ENCODE measurements at places on chromosomes 2 and 18.

- no peak for DNase-seq
These were observed 10.9 kb downstream of the PGAP1 start for GRCh38 chr2:196915507-196916189.

GRCh38 chr2:40606862-40607261, 155.0 kb upstream of the SLC8A1 start:
- DNase-seq: no peak

DNA sequence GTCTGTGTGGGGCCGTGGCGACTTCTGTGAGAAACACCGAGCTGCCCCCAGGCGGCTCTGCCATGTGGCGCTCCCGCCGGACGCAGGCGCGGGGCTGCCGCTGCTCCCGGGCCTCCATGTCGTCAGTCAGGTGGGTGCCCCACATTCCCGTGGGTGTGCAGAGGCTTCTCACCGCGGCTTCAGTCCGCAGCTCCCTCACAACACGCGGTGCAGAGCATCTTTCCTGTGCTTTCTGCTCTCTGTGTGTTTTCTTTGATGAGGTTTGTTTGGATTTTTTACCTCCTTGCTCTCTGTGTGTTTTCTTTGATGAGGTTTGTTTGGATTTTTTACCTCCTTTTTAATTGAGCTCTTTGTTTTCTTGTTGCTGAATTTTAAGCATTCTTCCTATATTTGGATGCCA, 13.0 kb downstream of the AQP12A start:
- DNase-seq: no peak

DNA sequence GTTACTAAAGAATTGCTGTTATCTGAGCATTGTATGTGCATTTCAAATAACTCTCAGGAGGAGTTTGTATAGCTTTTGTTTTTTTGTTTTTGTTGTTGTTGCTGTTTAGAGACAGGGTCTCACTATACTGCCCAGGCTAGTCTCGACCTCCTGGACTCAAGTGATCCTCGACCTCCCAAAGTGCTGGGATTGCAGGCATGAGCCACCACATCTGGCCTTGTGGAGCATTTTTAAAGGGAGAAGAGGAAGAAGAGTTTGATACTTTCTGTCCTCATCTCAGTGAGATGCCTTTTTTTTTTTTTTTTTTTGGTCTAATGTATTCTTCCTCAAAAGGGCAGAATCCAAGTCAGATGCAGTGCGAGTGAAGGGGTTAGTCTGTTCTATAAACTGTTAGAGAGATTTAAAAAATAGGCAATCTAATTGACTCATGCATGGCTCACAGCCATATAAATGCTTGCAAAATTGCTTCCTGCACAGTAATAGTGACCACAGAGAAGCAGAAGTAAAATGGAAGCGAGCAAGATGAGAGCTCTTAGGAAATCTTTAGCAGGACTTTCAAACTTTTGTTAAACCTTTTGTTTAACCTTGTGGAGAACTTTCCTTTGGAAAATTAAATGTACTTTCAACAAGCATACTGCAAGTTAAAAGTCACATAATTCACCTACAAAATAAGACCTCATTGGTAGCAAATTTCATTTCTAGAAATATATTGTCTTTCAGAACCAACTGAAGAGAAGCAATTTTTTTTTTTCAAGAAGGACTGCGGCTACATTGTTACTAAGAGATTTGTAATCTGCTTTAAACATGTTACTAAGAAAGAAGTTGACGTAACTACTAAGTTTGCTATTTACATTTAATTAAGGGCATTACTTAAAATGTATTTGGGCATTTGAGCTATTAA, 52.3 kb upstream of the ROCK1 start:
- DNase-seq: no peak

DNA sequence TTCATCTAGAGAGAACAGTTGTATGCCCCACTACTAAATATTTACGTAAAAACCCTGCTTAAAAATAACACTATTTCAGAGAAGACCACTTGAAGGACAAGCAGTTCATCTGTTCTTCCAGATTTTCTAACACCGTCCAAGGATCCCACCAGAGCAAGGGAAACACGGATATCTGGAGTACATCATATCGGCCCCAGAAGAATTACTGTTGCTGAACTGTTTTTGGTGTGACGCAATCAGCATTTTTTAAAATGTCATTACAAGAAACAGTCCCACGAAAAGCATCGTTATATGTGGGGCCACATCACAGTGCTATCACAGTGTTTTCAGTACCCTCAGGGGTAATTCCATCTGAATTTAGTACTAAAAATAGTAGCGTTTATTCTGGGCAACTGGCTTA, 134.5 kb upstream of the PKDCC start:
- DNase-seq: no peak

DNA sequence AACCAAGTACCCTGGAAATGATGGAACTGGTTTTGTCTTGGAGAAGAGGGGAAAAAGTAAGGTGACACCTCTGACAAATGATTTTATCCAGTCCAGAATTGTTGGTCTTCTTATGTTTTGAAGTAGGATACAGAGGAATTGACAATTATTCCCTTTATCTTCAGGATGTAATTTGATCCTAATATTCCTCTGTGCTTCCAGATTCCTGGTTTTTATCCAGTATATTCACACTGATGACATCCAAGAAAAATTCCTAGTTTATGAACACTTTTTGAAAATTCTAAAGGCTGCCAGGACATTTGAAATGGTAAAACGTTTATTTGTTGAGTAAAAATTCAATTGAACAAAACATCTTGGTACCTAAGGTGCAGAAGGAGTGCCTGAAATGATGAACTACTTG, 22.2 kb upstream of the ETAA1 start:
- no peak for DNase-seq

- no peak for DNase-seq
These were observed 48.4 kb upstream of the TNP1 start for GRCh38 chr2:216908300-216908699.

DNA sequence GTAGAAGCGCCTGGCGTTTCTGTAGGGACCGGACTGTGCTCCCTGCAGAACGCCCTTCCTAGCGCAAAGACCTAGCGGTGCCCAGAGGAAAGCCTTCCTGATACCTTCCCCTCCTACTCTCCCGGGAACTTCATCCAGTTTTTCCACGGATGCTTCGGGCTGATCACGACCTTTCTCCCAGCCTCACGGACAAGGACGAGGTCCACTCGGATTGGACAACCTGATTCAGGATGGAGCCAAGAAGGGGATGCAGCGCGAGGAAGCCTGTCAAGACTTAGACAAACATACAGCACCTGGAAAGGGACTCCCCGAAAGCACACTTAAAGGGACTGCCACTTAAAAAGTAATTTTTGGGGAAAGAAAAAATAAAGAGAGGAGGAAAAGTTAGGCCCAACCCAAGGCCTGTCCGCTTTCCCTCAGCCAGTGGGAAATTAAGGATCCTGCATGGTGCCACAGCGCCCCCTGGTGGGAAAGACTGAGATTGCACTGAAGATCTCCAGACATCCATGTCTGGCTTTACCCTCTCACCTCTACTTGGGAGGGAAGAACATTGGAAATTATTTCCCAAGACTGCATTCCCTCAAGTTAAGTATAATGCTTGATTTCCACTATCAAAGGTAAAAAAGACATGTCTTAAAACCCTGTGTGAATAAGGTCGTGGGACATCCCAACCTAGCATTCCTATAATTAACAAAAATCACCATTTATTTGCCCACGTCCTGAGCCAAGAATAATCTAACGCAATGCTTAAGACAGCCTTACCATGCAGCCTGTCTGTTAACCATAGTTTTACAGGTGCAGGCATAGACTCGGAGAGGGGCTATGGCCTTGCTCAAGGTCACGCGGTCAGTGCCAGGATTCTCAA, 13.4 kb upstream of the COPS8 start:
- peak; percentile 37 for DNase-seq

- no peak for DNase-seq
These were observed 61.5 kb downstream of the EFR3B start for GRCh38 chr2:25103287-25103871.

- DNase-seq: no peak
These were observed 491.8 kb upstream of the NRP2 start for GRCh38 chr2:205190528-205190927.

- no peak for DNase-seq
These were observed 22.6 kb downstream of the PLEK start for GRCh38 chr2:68387408-68388350.

- no peak for DNase-seq
These were observed 138.2 kb downstream of the ZNF236 start for GRCh38 chr18:76960528-76961035.

DNA sequence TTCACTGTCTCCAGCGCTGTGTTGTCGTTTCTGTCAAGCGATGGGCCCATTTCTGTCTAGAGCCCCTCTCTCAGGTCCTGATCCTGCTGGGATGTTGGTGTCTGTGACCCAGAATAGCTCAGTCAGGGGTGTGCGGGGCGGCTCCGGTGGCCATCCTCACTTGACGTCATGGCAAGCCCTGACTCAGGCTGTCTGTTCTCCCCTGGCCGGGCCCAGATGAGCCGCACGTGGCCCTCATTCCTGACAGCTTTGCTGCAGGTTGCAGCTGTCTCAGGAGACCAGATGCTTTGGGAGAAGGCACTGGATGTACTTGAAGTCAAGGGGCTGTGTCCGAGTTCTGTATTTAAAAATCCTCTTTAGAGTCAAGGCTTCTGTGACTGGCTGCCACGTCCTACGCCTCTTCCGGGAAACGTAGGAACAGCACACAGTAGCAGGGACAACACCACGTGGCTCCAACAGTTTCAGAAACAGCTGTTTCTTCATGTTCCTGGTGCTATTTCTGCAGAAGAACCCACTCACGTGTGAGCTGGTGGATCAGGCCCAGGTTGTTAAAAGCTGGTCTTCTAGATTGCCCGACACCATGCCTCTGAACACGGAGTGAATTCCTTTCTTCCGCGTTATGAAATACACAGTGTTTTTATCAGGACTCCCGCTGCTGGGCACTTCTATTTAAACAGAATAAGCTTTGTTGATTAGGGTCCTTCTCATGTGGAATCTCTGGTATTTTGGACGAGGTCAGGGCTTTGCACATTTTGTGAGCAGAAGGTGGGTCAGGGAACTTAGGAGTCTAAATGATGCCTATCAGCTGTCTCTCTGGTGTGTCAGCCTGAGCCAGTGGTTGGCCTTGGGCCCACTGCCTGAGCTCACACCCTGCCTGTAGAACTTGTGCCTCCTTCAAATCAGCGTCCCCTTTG, 28.3 kb upstream of the NTSR2 start:
- DNase-seq: no peak

DNA sequence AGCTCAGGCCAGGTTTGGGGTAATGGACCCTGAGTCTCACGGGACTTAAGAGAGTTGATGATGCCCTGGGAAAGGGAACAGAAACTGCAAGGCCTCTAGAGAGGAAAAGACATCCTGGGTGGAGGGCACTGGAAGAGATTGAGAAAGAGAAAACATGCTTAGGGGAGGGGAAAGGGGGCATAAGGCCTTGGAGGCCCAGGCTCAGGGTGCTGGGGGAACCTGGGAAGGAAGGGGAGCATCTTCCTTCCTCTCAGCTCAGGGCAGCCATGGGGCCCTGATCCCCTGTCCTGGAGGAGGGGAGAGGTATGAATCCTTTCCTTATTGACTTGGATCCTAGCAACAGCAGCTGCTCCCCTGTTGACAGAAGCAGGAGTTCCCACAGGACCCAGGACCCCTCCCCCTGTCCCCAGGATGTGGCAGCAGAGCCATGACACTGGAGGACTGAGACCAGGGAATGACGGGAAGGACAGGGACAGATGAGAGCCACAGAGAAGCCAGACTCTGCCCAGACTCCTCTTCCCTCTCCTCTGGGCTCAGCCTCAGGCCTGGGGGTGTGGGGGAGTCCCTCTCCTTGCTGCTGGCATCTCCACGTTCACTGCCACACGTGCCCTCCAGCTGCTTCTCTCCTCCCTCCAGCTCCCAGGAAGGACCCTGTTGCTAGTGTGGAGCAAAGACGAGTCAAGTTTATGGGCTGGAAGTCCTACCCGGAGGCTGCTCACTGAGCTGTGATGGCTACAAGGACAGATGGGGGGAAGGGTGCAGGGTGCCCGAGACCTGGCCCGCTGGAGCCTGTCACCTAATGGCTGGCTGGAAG, 815 bp downstream of the GPBAR1 start:
- DNase-seq: no peak

DNA sequence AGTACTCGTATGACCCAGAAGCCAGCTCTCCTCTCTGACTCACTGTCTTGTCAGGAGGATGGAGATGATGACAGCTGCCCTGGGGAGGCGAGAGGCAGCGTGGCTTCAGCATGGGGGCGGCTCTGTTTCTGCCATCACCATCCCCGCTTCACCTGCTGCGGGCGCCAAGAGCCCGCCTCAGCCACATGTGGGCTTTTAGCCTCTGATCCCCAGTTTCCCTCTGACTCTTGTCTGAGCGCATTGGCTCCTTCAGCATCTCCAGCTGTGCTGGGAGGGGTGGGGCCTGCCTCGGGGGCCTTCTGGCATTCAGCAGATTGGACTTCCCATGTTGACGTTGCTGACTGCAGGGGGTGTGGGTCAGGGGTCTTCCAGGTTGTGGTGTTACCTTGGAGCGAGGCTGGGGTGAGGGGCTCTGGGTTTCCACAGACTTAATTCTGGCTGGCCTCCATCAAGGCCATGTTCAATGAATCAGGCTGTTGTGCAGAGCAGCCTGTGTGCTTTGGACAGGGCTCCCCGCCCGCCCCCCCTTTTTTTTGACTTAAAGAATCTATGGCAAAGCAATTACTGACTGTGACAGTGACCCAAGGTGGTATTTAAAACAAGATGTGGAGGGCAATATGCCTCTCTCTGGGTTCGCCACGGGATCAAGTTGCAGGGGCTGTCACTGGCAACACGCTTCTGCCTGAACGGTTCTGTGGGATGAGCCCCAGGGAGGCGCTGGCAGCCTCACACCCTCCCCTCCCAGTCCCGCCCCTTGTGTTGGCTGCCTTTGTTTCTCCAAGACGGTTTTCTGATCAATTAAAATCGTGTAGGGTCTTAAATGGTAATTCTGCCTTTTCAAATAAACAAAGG, 228.3 kb downstream of the LDLRAD4 start:
- DNase-seq: no peak

GRCh38 chr2:157441072-157441454, 2.8 kb downstream of the CYTIP start:
- no peak for DNase-seq

- DNase-seq: no peak
These were observed 147.5 kb downstream of the PARD3B start for GRCh38 chr2:204692790-204693189.

DNA sequence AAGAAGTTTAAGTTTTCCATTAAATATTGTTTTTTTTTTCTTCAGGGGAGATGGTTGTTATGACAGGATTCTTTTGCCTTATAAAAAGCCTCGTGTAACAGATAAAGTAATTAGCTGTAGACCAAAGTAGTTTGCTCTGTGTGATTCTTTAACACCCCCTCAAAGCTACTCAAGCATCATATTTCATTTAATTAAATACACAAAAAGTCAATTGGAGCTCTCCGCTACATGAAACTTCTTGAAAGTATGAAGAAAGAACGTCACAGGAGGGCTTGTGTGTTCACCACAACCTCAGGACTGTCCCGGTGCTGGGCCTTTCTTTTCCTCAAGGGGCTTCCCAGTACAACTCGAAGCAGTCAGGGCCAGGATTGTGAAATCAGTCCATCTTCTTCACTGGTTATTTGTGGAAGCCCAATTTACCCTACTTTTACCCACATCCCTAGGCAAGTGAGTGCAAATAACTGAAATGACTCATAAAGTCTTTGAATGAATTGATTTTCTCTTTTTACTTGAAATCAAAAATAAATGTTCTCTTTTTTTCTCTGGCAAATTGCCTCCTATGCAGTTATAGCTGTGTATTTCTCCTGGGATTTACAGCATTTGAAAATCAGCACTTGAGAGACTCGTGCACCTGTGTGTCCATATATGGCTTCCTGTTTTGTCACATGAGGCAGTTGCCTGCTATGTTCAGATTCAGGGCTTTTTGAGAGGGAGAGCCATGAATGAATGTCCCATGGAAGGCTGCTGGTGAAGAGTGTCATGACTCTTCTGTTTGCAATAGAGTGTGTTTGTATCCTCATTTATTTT, 48.6 kb downstream of the LINC00305 start:
- DNase-seq: no peak

- no peak for DNase-seq
These were observed 1.6 kb downstream of the PPM1B start for GRCh38 chr2:44170311-44170717.
